Fibroblast of lung (primary cell): ENCODE measurements at places on chromosomes 1 and 21.

DNA sequence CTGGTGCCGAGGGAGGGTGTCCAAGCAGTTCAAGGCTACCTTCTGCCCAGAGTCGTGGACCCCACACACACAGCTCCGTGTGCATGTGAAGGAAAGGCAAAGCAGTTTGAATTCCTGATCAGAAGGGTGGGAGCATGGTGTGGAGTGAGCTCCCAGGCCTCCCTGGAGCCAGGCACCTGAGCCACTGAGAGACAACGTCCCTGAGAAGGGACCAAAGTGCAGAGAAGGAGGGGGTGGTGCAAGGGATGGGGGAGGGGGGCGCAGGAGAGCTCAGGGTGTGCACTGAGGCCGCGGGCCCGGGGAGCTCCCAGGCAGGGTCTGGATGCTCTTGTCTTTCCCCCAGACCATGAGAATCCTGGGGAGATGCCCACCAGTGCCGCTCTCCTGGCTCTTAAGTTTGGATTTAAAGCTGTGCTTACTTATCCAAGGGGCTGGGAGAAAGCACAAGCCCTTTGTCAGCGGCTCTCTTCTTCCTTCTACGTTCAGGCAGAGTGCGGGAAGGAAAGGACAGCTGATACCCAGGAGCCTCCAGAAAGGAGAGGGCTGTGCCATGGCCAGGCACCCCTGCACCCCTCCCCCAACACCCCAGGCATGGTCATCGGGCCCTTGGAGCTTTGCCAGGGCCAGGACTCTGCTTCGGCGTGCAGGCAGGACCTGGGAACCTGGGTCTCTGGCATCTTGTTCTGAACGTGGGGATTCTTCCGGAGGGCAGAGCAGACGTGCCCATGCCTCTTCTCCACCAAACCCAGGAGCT lies 24.1 kb downstream of the ACTA1 start:
- H3K4me3 ChIP-seq, result no peak overlapping the region
- no peaks in the 10 kb centered on the region for H3K4me1 ChIP-seq
- peaks cover 25% of the 10 kb centered on the region for H3K27me3 ChIP-seq
- no peaks in the 10 kb centered on the region for H3K36me3 ChIP-seq

- DNase-seq, result peak; percentile 67
- no peak overlapping the region for H3K4me3 ChIP-seq
- no peak overlapping the region for H3K27ac ChIP-seq
- peaks cover 24% of the 10 kb centered on the region for H3K4me1 ChIP-seq
- H3K36me3 ChIP-seq, result no peaks in the 10 kb centered on the region
- no peaks in the 10 kb centered on the region for H3K27me3 ChIP-seq
Measured at GRCh38 chr1:67717876-67718275, 32.9 kb downstream of the GADD45A start.

DNA sequence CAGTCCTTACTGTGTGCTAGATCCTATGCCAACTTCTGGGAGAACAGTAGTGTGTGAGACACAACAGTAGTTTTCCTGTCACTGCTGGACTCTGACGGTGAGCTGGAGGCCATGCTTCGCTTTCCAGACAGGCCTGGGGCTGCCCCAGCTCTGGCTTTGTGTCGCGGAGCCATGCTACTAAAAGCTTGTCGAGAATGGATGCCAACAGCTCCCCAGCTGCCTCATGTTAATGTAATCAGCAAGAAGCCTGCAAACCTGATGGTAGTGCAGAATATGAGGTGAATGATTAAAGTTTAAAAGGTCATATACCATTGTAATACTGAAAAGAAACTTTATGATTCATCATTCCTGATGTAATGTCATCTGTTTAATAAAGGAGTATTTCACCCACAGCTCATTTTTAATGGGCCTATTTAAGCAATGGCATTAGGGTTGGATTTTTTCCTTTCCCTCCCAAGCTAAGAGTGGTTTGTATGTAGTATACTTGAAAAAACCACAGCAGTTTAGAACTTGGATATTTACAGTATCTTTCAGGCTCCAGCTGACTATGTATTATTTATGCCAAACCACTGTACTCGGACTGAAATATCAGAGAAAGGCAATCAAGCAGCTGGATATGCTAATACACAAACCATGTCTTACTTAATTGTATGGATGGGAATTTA lies 343.0 kb downstream of the NUF2 start:
- no peaks in the 10 kb centered on the region for H3K36me3 ChIP-seq
- no peak overlapping the region for H3K4me3 ChIP-seq
- H3K27me3 ChIP-seq, result no peaks in the 10 kb centered on the region
- no peaks in the 10 kb centered on the region for H3K4me1 ChIP-seq

- no peaks in the 10 kb centered on the region for H3K36me3 ChIP-seq
- no peak overlapping the region for H3K27ac ChIP-seq
- no peak for DNase-seq
- H3K4me1 ChIP-seq, result no peaks in the 10 kb centered on the region
- no peak overlapping the region for H3K4me3 ChIP-seq
- H3K27me3 ChIP-seq, result peaks cover 3% of the 10 kb centered on the region
Measured at GRCh38 chr1:204782118-204782700, 88.5 kb upstream of the NFASC start.

DNA sequence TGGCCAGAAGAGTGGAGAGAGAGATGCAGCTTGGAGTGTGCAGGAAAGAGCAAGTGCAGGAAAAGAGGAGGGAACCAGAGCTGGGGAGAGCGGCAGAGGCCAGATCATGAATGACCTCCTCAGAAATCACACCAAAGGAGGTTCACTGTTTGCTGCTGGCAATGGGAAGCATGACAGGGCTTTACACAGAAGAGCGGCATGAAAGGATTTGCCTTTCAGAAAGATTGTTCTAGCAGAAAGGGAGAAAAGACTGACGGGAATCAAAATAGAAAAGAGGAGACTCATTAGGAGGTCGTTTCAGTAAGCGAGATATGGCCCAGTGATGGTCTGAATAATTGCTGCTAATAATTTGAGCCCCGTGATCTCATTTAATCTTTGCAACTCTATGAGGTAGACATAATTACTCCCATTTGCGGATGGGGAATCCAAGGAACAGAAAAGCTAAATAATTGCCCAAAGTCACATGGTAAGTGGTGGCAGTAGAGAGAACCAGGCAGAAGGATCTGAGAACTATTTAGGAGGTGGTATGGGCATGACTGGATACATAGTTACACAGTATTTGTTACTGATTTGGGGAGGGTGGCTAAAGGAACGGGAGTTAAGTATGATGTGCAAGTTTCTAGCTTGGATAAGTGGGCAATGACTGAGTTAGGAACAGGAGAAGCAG lies 12.5 kb upstream of the HNRNPR start:
- no peak for DNase-seq
- no peaks in the 10 kb centered on the region for H3K27me3 ChIP-seq
- H3K27ac ChIP-seq, result no peak overlapping the region
- no peak overlapping the region for H3K4me3 ChIP-seq

DNA sequence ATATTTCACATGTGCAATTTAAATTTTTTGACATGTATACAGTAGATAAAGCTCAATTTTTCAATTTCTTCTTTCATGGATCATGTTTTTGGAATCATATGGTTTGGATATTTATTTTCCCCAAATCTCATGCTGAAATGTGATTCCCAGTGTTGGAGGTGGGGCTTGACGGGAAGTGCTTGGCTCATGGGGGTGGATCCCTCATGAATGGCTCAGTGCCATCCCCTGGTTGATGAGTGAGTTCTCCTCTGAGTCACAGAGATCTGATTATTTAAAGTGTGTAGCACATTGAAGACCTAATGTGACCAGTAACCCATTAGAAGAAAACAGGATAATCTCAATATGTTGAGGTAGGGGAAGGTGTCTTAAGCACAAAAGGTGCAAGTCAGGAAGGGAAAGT lies 9.1 kb upstream of the IFI16 start:
- no peaks in the 10 kb centered on the region for H3K36me3 ChIP-seq
- no peaks in the 10 kb centered on the region for H3K27me3 ChIP-seq
- peak overlapping the region; percentile 78 for H3K4me3 ChIP-seq
- peak; percentile 93 for DNase-seq

- H3K4me3 ChIP-seq, result no peak overlapping the region
- H3K36me3 ChIP-seq, result no peaks in the 10 kb centered on the region
- no peak for DNase-seq
- no peak overlapping the region for H3K27ac ChIP-seq
- H3K27me3 ChIP-seq, result no peaks in the 10 kb centered on the region
- H3K4me1 ChIP-seq, result no peaks in the 10 kb centered on the region
Measured at GRCh38 chr1:226494092-226494609, 54.4 kb upstream of the STUM start.

GRCh38 chr1:225471453-225472301 lies 43.8 kb upstream of the LBR start:
- peaks cover 7% of the 10 kb centered on the region for H3K4me1 ChIP-seq
- no peaks in the 10 kb centered on the region for H3K27me3 ChIP-seq
- H3K27ac ChIP-seq, result no peak overlapping the region
- H3K4me3 ChIP-seq, result no peak overlapping the region
- DNase-seq, result no peak

DNA sequence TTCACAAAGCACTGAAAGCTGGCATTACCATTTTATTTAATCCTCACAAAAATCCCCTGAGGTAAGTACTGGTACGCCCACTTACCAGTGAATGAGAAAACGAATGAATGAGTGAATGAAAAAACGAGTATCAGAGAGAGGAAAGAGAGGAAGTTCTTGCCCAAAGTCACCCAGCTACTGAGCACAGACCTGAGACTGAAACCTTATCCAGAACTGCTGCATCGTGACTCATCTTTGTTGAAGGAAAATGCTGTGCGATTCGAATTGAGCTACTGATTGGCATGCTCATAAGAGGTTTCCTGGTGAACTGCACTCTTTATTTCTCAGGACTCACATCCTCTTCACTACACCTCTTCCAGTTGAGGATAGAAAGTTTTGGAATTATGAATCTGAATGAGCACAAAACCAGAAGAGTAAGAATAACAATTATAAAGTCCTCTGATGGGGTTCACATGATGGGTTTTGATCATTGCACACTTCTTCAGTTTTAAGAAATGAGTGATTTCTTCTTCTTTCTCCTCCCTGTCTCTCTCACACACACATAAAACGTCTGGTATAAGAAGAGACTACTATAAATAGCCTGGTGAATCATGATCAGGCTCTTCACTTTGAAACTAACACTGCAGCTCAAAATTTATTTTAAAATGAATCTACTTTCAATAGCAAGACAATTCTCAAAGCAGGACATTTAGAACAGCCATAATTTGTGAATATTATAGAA lies 32.1 kb downstream of the IL12RB2 start:
- no peak overlapping the region for H3K4me3 ChIP-seq
- DNase-seq, result peak; percentile 82
- H3K4me1 ChIP-seq, result no peaks in the 10 kb centered on the region
- no peaks in the 10 kb centered on the region for H3K27me3 ChIP-seq
- H3K36me3 ChIP-seq, result no peaks in the 10 kb centered on the region
- no peak overlapping the region for H3K27ac ChIP-seq

DNA sequence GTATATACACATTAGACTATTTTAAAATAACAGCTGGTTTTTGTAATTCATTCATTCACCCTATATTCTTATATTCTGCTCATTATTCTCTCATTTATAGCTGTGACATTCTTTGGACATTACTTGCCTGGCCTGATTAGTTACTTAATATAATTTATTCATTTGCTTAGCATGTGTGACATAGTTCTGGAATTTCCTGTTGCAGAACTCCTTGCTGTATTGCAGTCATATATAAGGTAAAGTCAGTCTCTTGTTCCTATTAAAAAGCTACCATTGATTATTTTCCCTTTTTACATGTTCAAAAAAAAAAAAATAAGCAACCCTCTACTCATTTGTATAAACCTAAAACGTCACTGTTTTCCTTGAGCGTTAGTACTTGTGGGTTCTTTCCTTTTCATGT lies 23.9 kb downstream of the GNAT2 start:
- H3K27me3 ChIP-seq, result no peaks in the 10 kb centered on the region
- H3K36me3 ChIP-seq, result peaks cover 2% of the 10 kb centered on the region
- peak overlapping the region; percentile 29 for H3K27ac ChIP-seq
- peak; percentile 41 for DNase-seq
- no peak overlapping the region for H3K4me3 ChIP-seq

GRCh38 chr21:29827236-29827635 lies 112.6 kb downstream of the GRIK1 start:
- no peak overlapping the region for H3K4me3 ChIP-seq
- H3K27me3 ChIP-seq, result no peaks in the 10 kb centered on the region
- H3K36me3 ChIP-seq, result no peaks in the 10 kb centered on the region
- no peaks in the 10 kb centered on the region for H3K4me1 ChIP-seq
- peak; percentile 28 for DNase-seq

- no peak for DNase-seq
- H3K27ac ChIP-seq, result no peak overlapping the region
- no peaks in the 10 kb centered on the region for H3K4me1 ChIP-seq
- H3K4me3 ChIP-seq, result no peak overlapping the region
Measured at GRCh38 chr1:217389895-217390294, 241.0 kb downstream of the GPATCH2 start.

DNA sequence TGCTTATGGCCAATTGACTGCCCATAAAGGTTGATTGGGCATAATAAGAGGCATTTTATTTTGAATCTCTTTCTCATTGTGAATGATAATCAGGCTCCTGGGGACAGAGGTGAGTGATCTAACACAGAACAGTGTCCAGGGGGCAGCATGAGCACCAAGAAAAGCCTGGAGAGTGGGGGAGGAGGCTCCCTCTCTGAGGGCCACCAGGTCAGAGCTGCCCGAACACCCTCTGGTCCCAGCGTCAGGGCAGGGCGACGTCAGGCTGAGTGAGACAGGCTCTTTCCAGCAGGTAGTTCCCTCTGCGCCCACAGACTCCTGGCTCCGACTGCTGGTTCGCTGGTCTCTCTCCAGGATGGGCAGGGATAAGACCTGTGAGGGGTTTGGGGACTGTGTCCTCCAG lies 250.2 kb upstream of the C1orf174 start:
- no peak for DNase-seq
- H3K36me3 ChIP-seq, result no peaks in the 10 kb centered on the region
- H3K4me3 ChIP-seq, result no peak overlapping the region

- no peak overlapping the region for H3K4me3 ChIP-seq
- DNase-seq, result peak; percentile 86
- H3K4me1 ChIP-seq, result no peaks in the 10 kb centered on the region
- no peaks in the 10 kb centered on the region for H3K36me3 ChIP-seq
- H3K27ac ChIP-seq, result no peak overlapping the region
- no peaks in the 10 kb centered on the region for H3K27me3 ChIP-seq
Measured at GRCh38 chr1:97013941-97014340, 292.4 kb downstream of the PTBP2 start.

- H3K4me3 ChIP-seq, result no peak overlapping the region
- peaks cover 54% of the 10 kb centered on the region for H3K27me3 ChIP-seq
- peaks cover 2% of the 10 kb centered on the region for H3K4me1 ChIP-seq
- no peaks in the 10 kb centered on the region for H3K36me3 ChIP-seq
- no peak overlapping the region for H3K27ac ChIP-seq
Measured at GRCh38 chr1:197922070-197922390, 4.9 kb downstream of the LHX9 start.

- no peaks in the 10 kb centered on the region for H3K36me3 ChIP-seq
- H3K27me3 ChIP-seq, result no peaks in the 10 kb centered on the region
- H3K4me1 ChIP-seq, result peaks cover 14% of the 10 kb centered on the region
- H3K27ac ChIP-seq, result peak overlapping the region; percentile 83
- no peak overlapping the region for H3K4me3 ChIP-seq
- peak; percentile 64 for DNase-seq
Measured at GRCh38 chr1:59026472-59026948, 242.7 kb upstream of the JUN start.

GRCh38 chr1:212595787-212596714 lies 12.5 kb upstream of the ATF3 start:
- peak overlapping the region; percentile 19 for H3K4me3 ChIP-seq
- peaks cover 8% of the 10 kb centered on the region for H3K27me3 ChIP-seq
- DNase-seq, result peak; percentile 96
- H3K27ac ChIP-seq, result peak overlapping the region; percentile 97
